Kidney epithelial cell (primary cell): ENCODE measurements at places on chromosomes 7 and 10. TPM values are rescaled to one million over a fixed set of nuclear protein-coding genes. Genes with fewer than 3 reads are reported as not detected.

DNA sequence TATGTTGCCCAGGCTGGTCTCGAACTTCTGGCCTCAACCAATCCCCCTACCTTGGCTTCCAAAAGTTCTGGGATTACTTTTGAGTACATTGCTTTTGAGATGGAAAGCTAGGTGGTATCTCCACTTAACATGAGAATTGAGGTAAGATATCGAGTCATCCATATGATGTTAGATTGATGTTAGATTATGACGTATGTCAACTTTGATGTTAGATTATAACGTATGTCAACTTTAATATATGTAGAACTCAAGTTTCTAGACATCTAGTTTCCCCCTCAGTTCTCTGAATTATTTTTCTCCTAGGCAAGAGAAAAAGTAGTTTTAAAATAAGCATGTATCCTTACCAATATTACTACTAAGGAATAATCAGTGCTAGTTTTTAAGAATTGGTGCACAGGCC, 20.0 kb downstream of the SHOC2 start:
- DNase-seq: no peak

DNA sequence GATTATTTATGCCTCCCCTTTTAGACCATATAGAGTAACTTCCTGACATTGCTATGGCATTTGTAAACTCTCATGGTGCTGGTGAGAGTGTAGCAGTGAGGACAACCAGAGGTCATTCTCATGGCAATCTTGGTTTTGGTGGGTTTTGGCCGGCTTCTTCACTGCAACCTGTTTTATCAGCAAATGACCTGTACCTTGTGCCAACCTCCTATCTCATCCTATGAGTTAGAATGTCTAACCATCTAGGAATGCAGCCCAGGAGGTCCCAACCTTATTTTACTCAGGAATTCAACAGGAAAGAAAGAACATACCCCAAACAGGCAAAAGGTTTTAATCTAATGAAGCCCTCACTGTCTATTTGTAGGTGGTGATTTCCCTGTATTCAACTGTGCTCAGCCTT, 205.4 kb upstream of the YAE1 start:
- DNase-seq: no peak

The CEP55 gene
- 7.6 and 11.4 TPM in 2 replicates for total RNA-seq

The SHH gene
- total RNA-seq: 2.8 and 4.5 TPM in 2 replicates

GRCh38 chr10:133091316-133091715, 3.6 kb downstream of the ADGRA1 start:
- no peak for DNase-seq

The CRHR2 gene
- not detected in 2 replicates for total RNA-seq

DNA sequence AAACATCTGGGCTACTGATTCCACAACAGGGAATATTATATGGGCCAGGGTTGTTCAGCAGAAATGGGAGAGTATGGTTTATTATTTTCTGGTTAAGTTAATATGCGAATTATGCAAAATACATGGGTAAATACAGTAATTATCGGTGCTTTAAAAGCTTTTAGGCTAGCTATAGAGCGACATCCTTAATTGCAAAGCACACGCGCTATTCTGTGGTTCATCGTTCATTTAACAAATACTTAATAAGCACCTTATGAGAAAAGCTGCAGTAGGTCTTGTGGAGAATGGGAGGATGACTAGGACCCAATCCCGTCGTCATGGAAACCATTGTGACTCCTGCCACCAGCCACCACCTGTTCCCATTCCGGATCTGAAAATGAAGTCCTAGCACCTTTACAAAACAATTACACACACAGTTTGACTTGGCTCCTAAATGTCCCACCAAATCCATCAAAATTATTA, 623 bp upstream of the CEP41 start:
- no peak for DNase-seq

The RALA gene
- total RNA-seq: 72.8 and 79.2 TPM in 2 replicates

The MMD2 gene
- total RNA-seq: not detected in 2 replicates

The ANKRD2 gene
- 0.08 TPM in 1 of 2 replicates, not detected in the other for total RNA-seq

DNA sequence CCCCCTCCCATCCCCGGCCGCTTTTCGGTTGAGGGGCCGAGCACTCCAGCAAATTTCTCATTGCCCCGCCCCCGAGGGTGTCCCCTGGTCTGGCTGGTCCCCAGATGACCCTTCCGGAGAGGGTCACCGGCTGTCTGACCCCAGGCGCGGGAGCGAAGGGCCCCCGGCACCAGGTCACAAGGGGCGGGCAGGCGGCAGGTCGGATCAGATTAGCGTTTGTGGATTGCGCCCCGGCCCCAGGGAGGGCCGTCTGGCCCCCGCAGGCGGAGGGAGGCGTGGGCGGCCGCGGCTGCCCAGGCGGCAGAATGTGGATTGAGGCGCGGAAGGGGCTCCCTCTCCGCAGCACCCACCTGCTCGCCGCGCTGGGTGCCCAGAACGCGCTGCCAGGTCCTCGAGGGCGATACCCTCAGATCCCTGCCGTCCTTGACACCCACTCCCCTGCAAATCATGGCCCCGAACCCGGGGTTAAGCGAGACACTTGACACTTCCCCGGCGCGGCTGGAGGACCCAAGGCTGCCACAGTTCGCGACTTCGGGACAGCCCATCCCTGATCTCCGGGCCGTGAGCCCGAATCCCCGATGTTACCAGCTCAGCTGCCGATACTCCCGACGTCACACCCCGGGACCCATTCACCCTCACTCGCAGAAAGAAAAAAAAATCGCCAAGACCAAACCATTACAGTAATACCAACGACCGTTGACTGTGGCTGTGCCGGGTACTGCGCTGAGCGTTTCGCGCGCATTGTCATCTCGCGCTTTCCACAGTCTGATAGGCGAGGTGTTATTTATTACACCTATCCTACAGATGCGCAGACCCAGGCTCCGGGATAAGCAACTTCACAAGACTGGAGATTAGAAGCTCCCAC, 953 bp downstream of the NODAL start:
- DNase-seq: no peak

DNA sequence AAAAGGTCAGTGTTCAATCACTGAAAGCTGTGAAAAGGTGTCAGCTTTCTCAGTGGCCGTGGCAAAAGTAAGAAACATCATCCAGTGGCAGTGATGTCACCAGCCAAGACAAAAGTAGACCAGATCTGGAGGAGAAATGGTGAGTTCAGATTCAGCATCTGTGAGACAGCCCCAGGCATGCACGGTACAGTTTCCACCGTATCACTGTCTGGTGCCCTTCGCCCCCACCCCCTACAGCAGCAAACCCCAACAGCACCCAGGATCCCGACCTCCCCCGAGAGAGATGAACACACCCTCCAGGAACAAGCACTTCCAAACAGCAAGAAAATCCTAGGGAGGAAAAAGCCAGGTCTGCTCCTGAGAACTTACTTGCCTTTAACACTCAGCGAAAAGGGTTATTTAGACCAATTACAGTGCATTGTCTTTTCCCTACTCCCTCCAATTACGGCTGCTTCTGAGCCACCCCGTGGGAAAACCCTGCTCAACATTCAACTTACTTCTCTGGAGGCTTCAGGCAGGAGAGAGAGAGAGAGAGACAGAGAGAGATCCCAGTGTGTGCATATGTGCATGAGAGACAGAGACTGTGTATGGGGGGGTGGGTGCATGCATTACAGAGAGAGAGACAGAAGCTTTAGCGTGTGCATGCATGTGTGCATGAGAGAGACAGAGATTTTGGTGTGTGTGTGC, 189.6 kb downstream of the GRID1 start:
- DNase-seq: no peak

DNA sequence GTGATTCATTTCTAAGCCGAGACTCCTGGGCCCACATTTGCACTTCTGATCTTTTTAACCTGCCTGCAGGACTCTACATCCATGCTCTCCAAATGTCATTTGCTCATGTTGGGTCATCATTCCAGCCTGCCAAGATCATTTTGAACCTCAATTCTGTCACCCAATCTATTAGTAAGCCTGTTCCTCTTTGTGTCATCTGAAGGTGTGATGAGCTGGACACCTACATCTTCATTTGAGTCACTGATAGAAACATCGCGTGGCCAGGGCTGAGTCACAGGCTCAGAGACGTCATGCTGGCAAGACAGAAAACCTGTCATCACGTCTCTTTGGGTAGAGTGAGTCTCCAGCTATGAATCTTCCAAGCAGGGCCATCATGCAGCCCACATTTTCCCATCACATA, 65.3 kb upstream of the SLF2 start:
- DNase-seq: no peak

DNA sequence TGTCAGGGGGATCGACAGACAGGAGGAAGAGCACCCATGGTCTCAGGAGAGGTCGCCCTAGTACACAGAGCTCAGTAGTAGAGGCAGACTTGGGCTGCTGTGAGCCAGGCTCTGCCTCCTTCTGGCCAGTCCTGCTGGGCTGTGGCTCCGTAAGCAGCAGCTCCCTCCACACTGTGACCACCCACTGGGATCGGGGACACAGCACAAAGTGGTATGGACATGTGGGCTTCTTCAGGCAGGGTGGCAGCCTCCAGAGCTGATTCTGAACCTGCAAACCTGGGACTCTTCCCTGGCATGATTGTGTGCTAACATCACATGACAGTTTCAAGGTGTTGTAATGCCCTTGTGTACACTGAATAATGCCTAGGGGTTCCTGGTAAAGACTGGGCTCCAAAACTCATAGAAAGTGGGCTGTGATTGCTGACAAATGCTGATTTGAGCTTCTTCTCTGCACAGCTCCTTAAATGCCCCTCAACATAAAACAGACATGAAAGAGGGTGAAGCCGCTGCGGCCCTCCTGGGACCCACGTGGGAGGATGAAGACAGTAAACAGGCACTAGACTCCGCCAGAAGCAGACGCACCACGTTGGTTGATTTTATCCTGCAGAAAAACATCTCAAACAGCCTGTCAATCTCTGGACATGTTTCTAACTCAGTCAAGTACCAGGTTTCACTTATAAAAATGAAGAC, 76.7 kb downstream of the GPR26 start:
- no peak for DNase-seq

The FAM131B gene
- 1.0 and 1.3 TPM in 2 replicates for total RNA-seq

The TMEM236 gene
- total RNA-seq: 0.08 and 0.14 TPM in 2 replicates

- no peak for DNase-seq
Observed at GRCh38 chr7:151652111-151652510, 132.4 kb upstream of the RHEB start.

The CPN1 gene
- 0.07 TPM in 1 of 2 replicates, not detected in the other for total RNA-seq

The CLRN3 gene
- not detected in 2 replicates for total RNA-seq

The HABP2 gene
- total RNA-seq: 0.07 and 0.08 TPM in 2 replicates

The HMX2 gene
- 0.34 TPM in 1 of 2 replicates, not detected in the other for total RNA-seq

- DNase-seq: peak; percentile 31
Observed at GRCh38 chr7:150811-151221, 41.6 kb upstream of the FAM20C start.

GRCh38 chr7:12296051-12296570, 85.0 kb downstream of the TMEM106B start:
- no peak for DNase-seq

The CXCL12 gene
- 13.0 and 13.5 TPM in 2 replicates for total RNA-seq

- DNase-seq: no peak
Observed at GRCh38 chr7:95141755-95142154, 182.6 kb downstream of the PON1 start.

DNA sequence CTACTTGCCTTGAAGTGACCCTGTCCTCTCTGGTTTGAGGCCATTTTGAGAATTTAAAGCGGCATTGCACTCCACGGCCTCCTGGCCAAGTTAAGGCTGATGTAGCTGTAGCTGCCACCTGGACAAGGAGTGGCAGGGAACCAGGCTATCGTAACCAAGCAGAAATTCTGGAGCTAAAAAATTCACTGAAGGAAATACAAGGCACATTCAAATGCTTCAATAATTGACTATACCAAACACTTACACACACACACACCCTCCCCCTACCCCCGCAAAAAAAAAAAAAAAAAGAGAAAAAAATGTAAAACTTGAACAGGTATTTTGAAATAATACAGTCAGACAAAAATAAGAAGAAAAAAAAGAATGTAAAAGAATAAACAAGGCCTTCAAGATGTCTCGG, 409.0 kb upstream of the SEMA3A start:
- no peak for DNase-seq

- DNase-seq: no peak
Observed at GRCh38 chr10:8498881-8499280, 444.4 kb downstream of the GATA3 start.

DNA sequence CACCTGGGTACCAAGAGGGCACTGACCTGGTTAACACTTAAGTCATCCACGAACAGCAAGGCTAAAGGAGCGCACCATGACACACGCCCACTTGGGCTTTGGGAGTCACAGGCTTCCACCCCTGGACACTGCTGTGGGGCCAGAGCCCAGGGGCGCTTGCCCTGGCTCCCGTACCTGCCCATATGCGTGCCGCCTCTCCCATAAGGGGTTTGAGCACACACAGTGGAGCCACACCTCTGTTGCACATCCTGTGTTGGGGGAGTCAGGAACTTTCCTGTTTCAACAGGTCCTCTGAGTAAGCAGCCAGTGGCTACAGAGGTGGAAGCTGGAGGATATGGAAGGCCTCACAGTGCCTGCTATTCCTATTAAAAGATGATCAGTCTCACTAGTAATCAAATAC, 152.0 kb downstream of the REEP3 start:
- no peak for DNase-seq

DNA sequence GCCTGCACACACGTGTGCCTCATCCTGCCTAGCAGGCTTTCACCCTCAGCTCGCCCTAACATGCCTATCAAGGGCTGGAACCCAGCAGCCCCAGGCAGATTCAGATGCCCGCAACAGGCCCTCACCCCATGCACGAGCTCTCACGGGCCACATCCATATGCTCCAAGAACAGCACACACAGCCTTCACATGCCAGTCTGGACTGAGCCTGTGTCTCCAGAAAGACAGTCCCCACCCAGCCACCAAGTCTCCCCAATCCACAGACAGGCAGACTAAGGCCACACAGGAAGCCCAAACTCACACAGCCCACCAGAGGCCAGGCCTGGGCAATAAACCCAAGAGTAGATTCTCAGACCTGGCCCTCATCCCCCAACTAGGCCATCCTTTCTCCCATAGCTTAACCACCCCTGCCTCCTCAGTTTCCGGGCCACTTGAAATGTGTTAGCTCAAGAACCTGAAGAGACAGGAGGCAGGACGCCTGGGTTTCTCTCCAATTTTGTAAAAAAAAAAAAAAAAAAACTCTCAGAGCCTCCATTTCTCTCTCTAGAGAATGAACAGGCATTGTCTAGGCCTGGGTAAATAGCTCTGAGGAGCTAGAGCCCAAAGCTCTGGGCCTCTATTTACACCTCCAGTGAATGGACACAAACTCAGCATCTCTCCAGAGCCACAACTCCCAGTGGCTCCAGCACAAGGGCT, 6.8 kb downstream of the LDB1 start:
- no peak for DNase-seq

DNA sequence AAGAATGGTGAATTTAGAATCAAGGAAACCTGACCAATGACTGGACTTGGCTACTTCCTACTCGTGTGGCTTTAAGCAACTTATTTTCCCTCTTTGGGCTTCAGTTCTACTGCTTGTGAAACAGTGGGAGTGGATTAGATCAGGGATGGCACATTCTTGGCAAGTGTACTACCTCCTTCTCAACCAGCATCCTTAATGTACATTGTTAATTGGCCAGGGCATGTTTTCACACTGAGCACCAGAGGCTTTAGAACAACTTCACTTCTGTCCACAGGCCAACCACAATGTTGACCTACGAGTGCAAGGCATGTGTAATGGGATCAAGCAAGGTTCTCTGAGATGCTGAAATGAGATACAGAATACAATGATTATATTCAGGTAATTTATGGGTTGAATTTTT, 315.3 kb downstream of the ADRA2A start:
- no peak for DNase-seq

The CFAP69 gene
- total RNA-seq: 1.9 and 3.6 TPM in 2 replicates

The SORBS1 gene
- total RNA-seq: 4.0 and 4.9 TPM in 2 replicates
